Stimulated activated CD8-positive, alpha-beta memory T cell treated with anti-CD3 and anti-CD28 coated beads, Interleukin-7, amount 100 ng/mL, for 48 hours (primary cell): ENCODE measurements at places on chromosomes 6 and 20.
A peak's percentile ranks its signal among the peaks of the same experiment; 100 is the strongest.

DNA sequence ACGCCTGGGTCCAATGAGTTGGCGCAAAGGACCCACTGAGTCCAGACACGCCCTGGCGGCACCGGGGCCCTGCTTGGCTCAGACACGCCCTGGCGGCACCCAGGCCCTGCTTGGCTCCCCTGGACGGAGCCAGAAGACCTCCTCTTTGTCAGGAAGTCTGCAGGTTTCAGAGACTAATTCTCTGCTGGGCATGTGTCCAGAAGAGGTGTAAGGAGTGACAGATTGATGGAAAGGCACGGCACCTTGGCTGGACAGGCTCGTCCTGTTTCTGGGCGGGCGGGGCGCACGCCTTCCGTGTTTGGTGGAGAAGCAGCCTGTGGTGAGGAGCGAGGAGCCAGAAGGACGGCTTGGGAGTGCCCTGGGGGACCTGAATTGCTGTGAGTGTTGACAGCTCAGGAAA lies 23.1 kb upstream of the DACT2 start:
- no peak for DNase-seq

- DNase-seq: no peak
These were observed 85.7 kb upstream of the F13A1 start for GRCh38 chr6:6405997-6406714.

- no peak for DNase-seq
These were observed 43.1 kb downstream of the E2F3 start for GRCh38 chr6:20444786-20445271.

- no peak for DNase-seq
These were observed 249.7 kb upstream of the AFDN start for GRCh38 chr6:167576828-167577503.

DNA sequence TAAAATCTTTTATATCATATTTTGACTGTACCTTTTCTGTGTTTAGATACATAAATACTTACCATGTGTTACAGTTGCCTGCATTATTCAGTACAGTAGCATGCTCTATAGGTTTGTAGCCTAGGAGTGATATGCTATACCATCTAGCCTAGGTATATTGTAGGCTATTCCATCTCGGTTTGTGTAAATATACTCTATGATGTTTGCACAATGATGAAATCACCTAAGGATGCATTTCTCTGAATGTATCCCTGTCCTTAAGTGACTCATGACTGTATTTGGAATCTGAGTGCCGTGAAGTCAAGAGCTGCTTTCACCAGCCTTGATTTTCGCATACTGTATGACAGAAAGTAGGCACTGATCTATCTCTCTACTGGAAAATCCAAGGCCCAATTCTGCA lies 129.9 kb downstream of the UTRN start:
- no peak for DNase-seq

DNA sequence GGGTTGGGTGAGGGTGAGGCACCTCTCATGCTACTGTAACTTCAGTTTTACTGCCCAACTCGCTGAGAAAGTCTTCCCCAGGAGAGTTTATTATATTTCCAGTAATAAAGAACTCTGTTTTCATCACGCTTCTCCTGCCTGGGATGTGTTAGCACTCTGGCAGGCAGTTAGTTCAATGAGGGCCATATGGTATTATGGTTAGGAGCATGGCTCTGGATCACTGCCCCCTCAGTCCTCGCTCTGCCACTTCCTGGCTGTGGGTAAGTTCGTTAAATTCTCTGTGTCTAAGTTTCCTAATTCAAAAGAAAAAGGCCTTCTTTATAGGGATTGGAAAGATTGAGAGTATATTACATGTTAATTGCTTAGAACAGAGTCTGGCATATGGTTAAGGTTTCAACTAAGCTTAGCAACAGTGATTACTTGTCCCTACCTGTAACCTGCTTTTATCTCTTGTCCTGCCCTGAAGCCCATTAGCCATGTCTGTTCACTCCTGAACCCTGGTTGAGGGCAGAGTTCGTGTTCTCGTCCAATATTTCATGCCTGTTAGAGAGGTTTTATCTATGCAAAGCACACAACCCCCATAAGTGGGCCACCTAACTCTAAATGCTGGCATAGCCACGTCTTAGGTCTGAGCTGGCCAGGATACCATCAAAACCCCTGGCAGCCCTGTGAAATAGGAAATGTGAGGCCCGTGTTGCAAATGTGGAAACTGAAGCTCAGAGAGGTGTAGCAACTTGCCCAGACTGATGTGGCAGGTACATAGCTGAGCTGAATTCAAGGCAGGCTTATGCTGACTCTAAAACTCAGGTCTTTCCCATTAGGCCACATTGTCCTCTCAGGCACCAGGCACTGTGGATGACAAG lies 342.5 kb upstream of the JARID2 start:
- DNase-seq: no peak

- DNase-seq: no peak
These were observed 88.6 kb downstream of the OPRM1 start for GRCh38 chr6:154127657-154128056.

DNA sequence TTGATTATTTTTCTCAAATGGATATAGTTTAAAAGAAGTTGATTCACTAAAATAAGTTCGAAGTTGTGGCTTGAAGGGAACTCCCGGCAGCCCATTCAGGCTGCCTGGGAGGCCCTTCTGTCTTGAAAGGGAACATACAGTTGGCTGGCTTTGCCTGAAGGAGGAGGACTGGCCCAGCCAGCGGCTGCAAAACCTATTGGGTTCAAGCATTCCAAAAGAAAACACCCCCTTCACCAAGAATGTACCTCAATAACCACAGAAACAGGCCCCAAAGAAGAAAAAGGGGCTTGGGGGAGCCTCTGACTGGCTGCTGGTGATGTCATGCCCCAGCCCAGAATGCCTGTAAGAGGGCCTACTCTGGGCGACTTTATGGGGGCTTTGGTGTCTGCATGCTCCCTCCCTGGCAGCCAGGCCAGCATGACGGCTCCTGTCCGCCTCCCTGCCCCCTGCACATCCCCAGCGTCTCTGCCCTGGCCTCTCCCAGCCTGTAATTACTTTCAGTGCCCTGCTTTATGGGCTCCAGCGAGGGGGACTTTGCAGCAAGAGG lies 36.5 kb downstream of the MAFB start:
- no peak for DNase-seq

- DNase-seq: peak; percentile 36
These were observed 44.9 kb upstream of the ID1 start for GRCh38 chr20:31560094-31560745.
